Activated CD8-positive, alpha-beta memory T cell treated with anti-CD3 and anti-CD28 coated beads for 4 hours (primary cell): ENCODE measurements at places on chromosomes 7 and 10.

DNA sequence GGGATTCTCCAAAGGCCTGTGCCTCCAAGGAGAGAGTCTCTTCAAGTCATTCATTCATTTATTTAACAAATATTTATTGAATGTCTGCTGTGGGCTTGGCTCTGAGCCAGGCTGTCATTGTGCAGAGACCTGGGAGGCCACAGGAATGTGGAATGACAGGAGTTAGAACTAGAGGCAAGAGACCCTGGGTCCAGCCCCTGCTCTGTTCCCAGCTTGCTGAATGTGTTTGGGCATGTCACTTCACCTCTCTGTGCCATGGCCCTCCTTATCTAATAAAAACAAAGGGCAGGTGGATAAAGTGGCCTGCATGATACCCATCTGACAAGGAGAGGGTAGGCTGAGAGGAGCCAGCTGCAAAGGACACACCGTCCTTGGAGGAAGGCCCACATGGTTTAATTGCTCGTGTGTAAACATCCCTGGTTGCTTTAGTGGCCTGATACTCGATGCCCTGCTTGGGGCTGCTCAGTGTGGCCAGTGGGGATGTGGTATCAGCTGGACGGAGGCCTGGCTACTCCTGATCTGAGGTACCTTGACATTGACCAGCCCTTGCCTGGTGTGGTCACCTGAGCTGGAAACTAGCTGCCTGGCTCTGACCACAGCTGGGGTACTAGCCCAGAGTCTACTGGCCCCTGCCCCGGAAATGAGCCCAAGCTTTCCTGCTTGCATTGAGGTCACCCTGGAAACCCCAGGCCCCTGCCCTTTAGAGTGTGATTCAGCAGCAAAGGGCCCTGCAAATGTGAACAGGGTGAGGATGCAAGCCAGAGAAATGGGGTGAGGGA, 116.2 kb downstream of the CDH23 start:
- DNase-seq = no peak

DNA sequence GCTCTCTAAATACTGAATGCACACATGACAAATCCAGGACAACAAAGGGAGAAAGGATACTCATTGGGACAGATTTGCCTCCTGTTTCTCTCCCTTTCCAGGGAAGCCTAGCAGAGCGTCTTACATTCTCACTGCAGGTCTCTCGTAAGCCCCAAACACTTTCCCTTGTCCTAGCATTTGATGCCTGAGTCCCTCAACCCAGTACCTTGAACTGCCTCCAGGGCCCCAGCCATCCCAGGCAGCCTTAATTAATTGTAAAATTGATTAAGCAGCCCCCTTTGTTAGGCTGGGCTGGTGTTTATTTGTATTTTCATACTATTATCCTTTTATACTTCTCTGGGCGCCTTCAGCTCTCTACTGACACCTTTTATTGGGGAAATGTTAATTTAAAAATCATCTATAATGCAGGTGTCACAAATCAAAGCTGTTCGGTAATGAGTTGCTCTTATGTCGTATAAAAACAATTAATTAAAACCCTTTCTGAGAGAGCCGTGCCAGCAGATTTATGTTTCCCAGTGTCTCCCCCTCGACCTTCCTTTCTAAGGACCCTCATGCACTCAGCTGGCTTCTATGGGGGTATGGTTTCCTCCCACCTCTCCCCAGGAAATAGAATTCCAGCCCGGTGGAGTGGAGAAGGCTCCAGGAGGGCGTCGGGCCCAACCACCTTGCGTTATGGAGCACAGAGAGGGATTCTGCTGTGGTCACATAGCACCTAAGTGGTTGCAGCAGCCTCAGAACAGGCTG, 243.8 kb downstream of the RPS24 start:
- DNase-seq = no peak

- no peak for DNase-seq
These were observed 4.8 kb downstream of the FEZF1 start for GRCh38 chr7:122299624-122300210.

DNA sequence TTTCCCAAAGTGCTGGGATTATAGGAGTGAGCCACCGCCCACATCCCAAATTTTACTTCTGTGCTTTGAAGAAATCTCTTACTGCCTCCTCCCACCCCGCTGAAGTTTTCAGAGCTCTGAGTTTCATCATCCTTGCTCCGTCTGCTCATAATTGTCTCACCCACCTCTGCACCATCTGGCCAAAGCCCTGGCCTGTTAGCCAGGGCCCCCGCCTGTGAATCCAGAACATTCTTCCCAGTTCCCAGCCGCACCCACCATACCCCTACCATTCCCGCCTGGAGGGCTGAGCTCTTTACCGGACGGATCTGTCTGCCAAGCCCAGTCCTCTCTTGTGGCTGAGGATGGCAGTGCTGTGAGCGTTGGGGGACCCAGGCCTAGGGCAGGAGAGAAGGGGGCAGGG, 14.5 kb downstream of the SSC4D start:
- no peak for DNase-seq

DNA sequence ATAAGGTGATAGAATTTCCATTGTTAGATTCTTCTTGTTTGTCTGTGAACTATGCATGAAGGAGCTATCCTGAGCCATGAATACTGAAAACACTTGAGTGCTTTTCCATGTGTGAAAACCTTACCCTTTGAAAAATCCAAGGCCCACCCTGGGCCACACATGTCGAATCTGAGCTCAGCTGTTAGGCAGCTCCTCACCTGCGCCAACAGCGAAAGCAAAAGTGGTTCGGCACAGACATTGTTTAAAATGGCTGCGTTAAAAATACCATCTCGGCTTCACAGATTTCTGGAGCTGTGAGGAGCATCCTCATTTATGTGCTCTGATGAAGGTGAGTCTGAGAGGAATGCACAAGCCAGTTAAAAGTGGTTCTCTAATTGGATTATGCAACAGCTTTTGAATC, 137.7 kb downstream of the NEUROD6 start:
- no peak for DNase-seq

GRCh38 chr7:152633504-152633903, 42.4 kb downstream of the XRCC2 start:
- DNase-seq = no peak

DNA sequence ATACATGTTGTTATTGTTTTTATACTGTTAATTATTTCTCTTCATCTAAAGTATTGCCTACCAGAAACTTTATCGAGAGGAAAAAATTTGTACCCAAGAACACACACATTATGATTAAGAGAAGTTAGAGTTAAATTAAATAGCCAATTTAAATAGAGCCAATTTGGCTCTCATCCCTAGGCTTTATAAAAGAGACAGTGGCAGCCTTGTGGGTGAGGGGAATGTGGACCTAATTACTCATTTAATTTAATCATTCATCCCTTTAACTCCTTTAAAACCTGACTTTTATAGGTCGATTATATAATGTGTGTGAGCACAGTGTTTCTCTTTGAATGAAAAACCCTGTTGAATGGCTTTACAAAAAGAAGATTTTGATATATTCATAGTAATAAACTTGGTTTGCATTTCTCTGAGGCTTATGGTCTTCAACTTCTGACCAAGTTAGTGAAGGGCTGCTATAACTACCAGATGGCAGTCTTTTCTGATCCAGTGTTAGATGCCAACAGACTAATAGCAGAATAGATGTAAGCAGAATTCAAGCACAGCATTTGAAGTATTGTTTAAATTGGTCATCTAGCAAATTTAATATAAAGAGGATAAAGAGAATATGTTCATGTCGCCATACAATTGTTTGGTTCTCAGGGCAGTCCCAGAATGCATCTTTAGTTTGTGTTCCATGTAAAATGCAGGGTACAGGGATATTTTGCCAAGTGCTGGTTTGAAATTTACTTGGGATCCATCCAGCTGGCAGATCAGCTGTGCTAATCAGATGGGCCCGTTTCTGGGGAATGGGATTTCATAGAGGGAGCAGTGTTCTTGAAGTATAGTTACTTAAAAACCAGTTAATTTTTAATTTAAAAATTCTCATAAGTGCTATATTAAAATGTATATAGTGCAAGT, 25.3 kb downstream of the ADD3 start:
- DNase-seq = no peak

- no peak for DNase-seq
These were observed 9.4 kb downstream of the ZCWPW1 start for GRCh38 chr7:100418930-100419659.
